ENCODE measurements at places on chromosomes 16 and 17.
A peak's percentile ranks its signal among the peaks of the same experiment; 100 is the strongest.

GRCh38 chr17:975371-975915 lies 4.1 kb downstream of the NXN start:
- no peak for DNase-seq

- DNase-seq: peak; percentile 22
Observed at GRCh38 chr17:1532836-1533602, 16.6 kb upstream of the INPP5K start.

DNA sequence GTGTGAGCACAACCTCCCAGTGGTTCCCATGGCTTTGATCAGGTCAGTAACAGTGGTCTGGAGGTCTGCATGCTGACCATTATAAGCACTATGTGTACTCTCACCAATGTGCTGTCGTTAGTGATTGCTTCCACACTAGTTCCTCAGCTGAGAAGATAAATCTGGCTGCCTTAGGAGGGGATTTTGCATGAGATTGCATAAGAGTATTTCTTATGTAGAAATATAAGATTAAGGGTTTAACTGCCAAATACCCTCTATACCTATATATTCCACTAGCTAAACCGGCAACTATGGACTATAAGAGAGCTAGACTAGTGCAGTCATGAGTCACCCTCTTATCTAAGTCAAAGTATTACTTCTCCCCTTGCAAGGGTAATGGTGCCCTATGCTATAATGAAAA lies 580.2 kb downstream of the CDH11 start:
- no peak for DNase-seq

DNA sequence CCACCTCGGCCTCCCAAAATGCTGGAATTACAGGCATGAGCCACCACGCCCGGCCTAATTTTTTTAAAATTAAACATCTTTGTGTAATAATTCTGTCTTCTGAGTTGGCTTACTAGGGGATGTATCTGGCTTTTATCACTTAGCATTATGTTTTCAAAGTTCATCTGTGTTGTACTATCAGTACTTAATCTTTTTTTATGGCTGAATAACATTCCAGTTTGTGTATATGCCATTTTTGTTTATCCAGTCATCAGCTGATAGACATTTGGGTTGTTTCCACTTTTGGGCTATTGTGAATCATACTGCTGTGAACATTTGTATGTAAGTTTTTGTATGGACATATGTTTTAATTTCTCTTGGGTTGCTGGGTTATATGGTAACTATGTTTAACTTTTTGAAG lies 69.0 kb downstream of the CHD9 start:
- DNase-seq: no peak

GRCh38 chr16:51401673-51402072 lies 250.6 kb upstream of the SALL1 start:
- DNase-seq: no peak

- DNase-seq: no peak
Observed at GRCh38 chr17:16492613-16493530, 879 bp upstream of the LRRC75A start.

DNA sequence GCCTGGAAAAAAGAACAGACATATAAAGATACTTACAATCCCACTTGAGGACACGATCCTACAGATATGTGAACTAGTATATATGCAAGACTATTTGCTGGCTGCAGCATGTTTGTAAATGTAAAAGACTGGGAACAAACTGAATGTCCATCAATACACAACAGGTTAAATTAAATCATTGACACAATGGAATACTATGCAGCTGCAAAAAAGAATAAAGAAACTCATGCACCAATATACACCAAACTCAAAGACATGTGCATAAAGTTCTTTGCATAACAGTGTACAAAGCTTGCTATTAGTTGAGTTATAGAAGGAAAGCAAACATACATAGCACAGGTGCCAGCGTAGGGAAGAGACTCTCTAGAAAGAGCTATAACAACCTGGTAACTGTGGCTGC lies 61.9 kb upstream of the SREBF1 start:
- DNase-seq: no peak

DNA sequence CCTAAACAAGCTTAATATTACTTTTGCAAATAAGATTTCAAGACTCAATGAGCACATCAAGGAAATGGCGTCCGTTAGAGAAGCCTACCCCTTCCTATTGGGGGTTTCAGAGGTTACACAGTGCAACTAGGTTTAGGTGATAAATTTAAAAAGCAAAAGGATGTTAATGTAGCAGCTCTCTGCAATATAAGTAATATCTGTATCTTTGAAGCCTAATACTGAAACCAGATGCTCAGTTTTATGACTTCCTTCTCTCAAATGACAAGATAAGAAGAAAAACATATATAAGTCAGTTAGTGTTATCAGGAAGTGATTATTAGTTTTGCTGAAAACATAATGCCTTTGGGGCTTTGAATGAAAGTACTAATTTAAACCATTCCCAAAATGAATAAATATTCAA lies 54.3 kb upstream of the MED13 start:
- no peak for DNase-seq

DNA sequence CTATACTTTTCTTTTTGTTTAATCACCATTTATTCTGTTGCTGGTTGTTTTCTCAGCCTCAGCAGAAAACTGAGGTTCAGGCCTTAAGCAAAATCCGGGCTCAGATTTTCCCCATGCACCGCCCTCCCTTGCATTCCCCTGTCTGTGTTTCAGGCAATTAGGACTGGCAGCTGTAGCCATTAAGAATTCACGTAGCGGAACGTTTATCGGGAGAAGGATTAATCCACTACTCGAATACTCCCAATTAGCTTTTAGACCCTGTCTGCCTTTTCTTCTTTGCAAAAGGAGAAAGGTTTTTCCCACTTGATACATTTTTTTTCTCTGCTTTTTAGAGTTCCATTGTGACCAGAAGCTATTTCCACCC lies 173.1 kb downstream of the RPTOR start:
- no peak for DNase-seq

DNA sequence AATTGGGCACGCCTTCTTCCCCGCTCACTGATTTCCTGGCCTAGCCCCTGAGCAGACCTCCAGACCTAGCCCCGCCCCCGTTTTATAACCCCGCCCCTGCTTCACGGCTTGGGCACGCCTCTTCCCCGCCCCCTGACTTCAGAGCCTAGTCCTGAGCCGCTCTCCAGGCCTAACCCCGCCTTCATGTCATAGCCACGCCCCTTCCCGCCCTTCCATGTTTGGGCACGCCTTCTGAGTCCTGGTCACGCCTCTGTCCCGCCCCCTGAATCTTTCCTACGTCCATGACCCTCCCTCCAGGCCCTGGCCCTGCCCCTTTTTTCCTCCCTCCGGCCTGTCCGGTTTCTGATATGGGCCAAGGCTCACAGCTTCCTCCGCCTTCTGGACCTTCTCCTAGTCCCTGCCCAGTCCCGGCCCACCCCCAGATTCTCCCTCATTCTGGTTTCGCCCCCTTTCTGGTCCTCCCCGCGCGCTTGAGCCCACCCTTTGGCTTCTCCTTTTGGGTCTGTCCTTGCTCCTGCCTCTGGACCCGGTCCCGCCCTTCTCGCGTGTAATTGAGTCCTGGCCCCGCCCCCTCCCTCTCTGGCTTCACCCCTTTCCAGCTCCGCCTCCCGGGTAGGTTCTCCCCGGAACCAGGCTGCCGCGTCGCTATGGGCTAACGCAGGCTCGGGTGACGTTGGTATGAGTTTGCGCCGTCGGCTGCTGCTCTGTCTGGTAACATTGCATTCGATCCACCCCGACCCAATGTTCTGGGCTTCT lies 15.1 kb upstream of the EEF2K start:
- DNase-seq: peak; percentile 98

Data from CD4-positive, alpha-beta T cell treated with Interleukin-4 for 4 hours (primary cell).